ENCODE measurements at places on chromosomes 5 and 9.

DNA sequence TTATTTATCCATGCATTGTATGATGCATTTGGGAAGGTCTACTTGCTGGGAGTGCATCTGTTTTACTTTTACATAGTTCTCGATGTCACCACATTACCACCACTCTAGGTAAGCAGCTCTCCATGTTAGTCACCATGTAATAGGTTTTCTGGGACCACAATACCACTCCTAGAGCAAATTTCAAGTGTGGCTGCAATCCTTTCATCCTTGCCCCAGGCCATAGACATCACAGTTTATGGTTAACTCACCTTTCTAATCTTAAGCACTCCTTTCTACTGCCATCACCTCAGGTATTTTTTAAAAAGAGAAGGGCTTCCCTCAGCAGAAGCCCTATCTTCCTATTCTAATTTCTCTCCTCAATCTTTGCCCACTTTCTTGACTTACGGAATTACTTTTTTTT lies 354.1 kb downstream of the PLK2 start:
- no peaks in the 10 kb centered on the region for H3K4me1 ChIP-seq
- no peak overlapping the region for H3K27ac ChIP-seq
- no peak for DNase-seq
- H3K27me3 ChIP-seq: no peaks in the 10 kb centered on the region
- no peak overlapping the region for H3K4me3 ChIP-seq

DNA sequence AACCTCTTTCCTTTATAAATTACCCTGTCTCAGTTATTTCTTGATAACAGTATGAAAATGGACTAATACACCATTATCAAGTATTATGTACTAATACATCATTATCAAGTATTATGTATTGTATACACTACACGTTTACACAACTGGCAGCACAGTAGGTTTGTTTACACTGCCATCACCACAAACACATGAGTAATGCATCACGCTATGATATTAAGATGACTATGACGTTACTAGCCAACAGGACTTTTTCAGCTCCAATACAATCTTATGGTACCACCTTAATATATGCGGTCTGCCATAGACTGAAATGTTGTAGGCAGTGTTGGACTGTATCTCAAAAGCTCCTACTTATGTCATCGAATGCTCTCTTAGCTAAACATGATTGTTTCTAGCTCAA lies 28.2 kb downstream of the PRELID2 start:
- no peaks in the 10 kb centered on the region for H3K36me3 ChIP-seq
- no peaks in the 10 kb centered on the region for H3K4me1 ChIP-seq
- H3K27ac ChIP-seq: no peak overlapping the region
- H3K27me3 ChIP-seq: no peaks in the 10 kb centered on the region

DNA sequence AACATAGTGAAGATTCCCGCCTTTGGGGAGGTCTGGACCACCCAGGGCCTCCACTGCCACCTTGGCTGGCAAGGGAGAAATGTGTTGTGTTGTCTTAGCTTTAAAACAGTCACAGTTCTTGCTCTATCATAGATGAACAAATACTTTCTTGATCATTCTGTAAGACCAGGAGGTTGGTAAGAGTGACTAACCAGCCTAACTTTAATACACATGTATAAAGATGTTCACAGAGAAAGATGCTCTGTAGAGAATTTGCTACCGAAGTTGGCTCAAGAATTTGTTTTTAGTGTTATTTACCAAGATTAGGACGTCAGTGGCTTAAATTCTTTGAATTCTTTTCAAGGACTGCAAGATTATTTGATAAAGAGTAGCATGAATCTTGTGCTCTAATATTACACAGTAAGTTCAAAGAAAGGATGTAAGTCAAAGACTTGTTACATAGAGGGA lies 28.4 kb downstream of the GLRX start:
- H3K27me3 ChIP-seq: no peaks in the 10 kb centered on the region
- no peak overlapping the region for H3K27ac ChIP-seq
- H3K4me1 ChIP-seq: no peaks in the 10 kb centered on the region
- no peak overlapping the region for H3K4me3 ChIP-seq
- peaks cover 40% of the 10 kb centered on the region for H3K36me3 ChIP-seq

DNA sequence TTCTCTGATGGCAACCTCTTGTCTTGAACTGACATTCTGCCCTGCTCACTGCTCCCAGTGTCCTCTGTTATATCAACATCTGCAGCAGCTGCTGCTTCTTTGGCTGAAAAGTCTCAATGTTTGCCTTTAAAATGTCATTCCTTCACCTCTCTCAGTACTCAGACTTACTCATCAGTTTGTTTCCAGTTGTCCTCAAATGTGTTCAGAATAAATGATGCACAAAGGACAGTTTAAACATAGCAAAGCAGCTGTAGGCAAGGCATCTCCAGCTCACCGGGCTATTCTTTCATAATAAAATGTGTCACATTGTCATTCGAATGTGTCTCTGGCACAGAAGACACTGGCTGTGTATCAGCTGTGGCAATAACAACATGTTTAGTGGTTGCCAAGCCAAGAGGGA lies 590.9 kb upstream of the ZNF608 start:
- H3K4me3 ChIP-seq: no peak overlapping the region
- no peaks in the 10 kb centered on the region for H3K36me3 ChIP-seq
- no peak overlapping the region for H3K27ac ChIP-seq
- DNase-seq: no peak
- peaks cover 2% of the 10 kb centered on the region for H3K4me1 ChIP-seq

GRCh38 chr5:145723516-145723915 lies 111.6 kb downstream of the PRELID2 start:
- no peaks in the 10 kb centered on the region for H3K27me3 ChIP-seq
- H3K36me3 ChIP-seq: no peaks in the 10 kb centered on the region
- H3K4me1 ChIP-seq: no peaks in the 10 kb centered on the region
- no peak overlapping the region for H3K27ac ChIP-seq

DNA sequence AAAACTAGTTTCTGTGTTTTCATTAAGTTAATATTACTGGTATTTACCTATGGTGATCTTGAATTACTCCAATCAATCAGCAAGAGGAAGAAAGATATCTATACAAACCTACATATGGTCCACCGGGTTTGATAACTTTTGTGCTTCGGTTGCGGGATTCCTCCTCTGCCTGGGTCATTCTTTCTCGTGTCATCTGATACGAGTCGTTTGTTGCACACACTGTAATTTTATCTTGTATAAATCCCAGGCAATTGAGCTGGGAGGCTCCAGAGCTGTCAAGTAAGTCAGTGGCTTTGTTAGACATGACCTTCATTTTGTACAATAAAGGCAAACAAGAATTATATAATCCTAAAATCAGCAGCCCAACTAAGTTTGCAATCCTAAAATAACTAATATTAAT lies 48.0 kb downstream of the ELL2 start:
- DNase-seq: no peak
- no peak overlapping the region for H3K4me3 ChIP-seq
- no peaks in the 10 kb centered on the region for H3K36me3 ChIP-seq
- H3K4me1 ChIP-seq: peaks cover 27% of the 10 kb centered on the region
- H3K27me3 ChIP-seq: no peaks in the 10 kb centered on the region
- no peak overlapping the region for H3K27ac ChIP-seq

- peak overlapping the region; percentile 98 for H3K4me3 ChIP-seq
- H3K27me3 ChIP-seq: no peaks in the 10 kb centered on the region
- peaks cover 27% of the 10 kb centered on the region for H3K4me1 ChIP-seq
- peak; percentile 18 for DNase-seq
- H3K27ac ChIP-seq: peak overlapping the region; percentile 84
Measured at GRCh38 chr9:95505717-95506427, 10.9 kb downstream of the PTCH1 start.

GRCh38 chr9:129285382-129285781 lies 107.3 kb upstream of the IER5L start:
- no peaks in the 10 kb centered on the region for H3K4me1 ChIP-seq
- DNase-seq: no peak
- no peak overlapping the region for H3K27ac ChIP-seq
- H3K36me3 ChIP-seq: no peaks in the 10 kb centered on the region
- H3K4me3 ChIP-seq: no peak overlapping the region
- H3K27me3 ChIP-seq: no peaks in the 10 kb centered on the region

DNA sequence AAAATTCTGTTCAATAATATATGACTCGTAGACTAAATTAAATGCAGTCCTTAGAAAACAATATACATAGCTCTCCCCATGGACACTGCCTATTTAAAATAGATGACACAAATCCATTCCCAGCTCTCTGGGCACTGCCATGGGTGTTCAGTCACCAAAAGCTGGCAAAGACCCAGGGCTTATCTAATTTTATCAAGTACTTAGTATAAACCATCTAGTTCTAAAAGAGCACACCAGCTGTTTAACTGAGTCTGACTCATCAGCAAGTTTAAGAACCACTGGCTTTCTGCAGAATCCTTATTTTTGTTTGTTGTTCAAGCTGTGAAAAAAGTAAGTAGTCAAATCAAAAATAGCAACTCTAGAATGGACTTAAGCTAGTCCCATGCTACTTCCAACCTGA lies 107.6 kb downstream of the PLPP1 start:
- no peaks in the 10 kb centered on the region for H3K27me3 ChIP-seq
- H3K36me3 ChIP-seq: no peaks in the 10 kb centered on the region
- peaks cover 52% of the 10 kb centered on the region for H3K4me1 ChIP-seq
- DNase-seq: peak; percentile 90
- peak overlapping the region; percentile 76 for H3K27ac ChIP-seq

DNA sequence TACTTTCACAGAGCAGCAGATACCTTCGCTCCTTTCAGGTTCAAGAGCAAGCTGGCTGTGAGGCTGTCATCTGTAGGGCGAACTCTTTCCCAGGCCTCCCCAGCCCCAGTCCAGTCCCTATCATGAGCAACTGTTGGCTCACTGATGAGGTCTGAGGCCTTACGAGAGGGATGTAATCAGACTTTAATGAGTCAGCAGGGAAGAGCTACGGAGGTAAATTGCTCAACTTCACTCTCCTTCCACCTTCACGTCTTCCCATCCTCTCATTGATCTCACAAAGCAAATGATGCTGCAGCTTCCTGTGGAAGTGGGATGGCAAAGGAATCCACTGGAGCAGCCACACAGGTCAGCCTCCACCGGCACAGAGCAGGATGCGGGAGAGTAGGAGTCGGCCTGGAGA lies 130.7 kb upstream of the TBCA start:
- no peak overlapping the region for H3K4me3 ChIP-seq
- H3K36me3 ChIP-seq: no peaks in the 10 kb centered on the region
- no peak overlapping the region for H3K27ac ChIP-seq
- peaks cover under 1% of the 10 kb centered on the region for H3K27me3 ChIP-seq
- no peaks in the 10 kb centered on the region for H3K4me1 ChIP-seq

DNA sequence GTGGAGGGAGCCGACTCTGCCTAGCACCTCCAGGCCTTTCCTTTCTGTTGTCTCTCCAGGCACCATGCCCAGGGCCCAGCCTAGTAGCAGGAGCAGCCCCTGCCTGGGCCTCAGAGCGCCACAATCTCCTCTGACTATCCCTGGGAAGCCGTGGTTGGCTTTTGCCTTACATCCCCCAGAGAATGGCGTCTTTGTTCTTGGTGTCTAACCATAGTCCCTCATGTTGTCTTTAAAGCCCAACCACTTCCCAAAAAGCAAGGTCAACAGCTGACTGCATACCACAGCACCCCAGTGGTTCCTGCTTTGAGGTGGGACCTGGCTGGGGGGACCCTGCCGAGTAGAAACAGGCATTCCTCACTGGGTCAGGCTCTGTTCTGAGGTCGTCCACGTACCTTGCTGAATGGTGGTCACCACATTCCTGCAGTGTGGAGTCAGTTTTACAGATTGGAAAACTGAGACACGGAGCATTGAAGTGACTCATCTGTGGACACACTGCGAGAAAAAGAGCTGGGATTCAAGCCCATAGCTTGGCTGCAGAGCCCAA lies 13.7 kb upstream of the CERCAM start:
- H3K27ac ChIP-seq: no peak overlapping the region
- no peaks in the 10 kb centered on the region for H3K4me1 ChIP-seq
- no peaks in the 10 kb centered on the region for H3K36me3 ChIP-seq

DNA sequence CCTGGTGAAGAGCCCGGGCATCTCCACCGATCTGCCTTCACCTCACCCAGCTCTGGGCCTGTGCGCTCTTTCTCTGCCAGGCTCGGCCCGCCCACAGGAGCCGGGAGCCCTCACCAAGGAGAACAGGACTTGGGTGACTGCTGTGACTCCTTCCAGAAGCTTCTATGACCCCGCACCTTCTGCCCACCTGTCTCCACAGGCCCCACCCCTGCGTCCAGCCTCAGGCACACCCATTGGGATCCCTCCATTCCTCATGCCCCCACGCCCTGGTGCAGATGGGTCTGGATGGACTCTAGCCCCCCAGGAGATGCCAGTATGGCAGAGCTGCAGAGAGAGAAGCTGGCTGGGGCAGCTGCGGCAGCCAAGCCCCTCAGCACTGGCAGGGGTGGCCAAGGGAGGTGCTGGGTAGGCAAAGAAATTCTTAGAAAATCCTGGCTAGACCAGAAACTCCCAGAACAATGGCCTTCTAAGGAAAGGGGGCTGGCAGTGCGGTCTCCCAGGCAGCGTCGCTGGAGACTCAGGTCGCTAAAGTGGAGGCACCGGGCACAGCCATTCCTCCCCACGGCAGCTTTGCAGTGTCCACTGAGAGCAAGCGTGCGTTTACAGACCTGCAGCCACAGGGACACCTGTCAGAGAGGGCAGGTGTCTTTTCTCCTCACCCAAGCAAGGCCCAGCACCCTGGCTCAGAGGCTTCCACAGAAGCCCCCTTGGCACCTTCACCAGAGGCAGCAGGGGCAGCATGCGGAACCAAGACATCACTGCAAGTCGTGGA lies 17.3 kb downstream of the LPCAT1 start:
- H3K4me1 ChIP-seq: no peaks in the 10 kb centered on the region
- H3K27me3 ChIP-seq: no peaks in the 10 kb centered on the region
- no peak for DNase-seq

- no peaks in the 10 kb centered on the region for H3K27me3 ChIP-seq
- H3K4me1 ChIP-seq: no peaks in the 10 kb centered on the region
- H3K4me3 ChIP-seq: no peak overlapping the region
- no peak overlapping the region for H3K27ac ChIP-seq
- DNase-seq: no peak
Measured at GRCh38 chr5:76689321-76690036, 26.4 kb upstream of the F2R start.

- no peak for DNase-seq
- H3K27ac ChIP-seq: peak overlapping the region; percentile 91
- H3K4me1 ChIP-seq: peaks cover 64% of the 10 kb centered on the region
- H3K36me3 ChIP-seq: no peaks in the 10 kb centered on the region
- no peaks in the 10 kb centered on the region for H3K27me3 ChIP-seq
Measured at GRCh38 chr9:691825-692400, 149.6 kb upstream of the DMRT1 start.

DNA sequence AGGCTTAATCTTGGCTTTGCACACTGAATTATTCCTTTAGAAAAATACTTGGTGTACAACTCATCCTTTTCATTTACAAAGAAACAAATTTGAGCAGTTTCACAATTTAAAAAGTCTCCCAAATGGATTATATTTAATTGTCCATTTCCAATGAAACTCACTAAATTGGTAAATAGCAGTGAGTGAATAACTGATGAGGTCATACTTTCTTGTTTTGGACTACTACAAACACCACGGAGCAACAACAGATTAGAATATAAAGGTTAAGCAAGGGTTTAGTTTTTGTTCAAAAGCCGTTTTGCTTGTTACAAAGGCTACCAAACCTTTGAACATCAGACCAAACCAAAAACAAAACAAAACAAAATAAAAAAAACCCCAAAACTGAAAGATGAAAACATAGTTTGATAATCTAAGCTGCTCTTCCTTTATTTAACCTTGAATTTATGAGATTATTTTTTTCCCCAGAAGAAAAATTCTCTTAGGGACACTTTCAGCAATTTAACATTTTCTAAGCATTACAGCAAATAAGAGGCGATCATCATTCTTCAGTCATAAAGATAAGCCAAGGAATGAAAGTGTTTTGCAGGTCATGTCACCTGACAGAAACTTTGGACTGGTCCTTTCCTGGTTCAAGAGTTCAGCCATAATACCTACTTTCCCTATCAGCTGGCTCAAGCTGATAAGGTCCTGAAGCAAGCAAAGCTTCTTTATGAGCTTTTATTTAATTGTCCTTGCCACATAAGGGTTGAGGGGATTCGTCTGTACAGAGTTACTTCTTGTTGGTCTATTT lies 99.7 kb upstream of the CDKN2B start:
- no peaks in the 10 kb centered on the region for H3K36me3 ChIP-seq
- peaks cover 7% of the 10 kb centered on the region for H3K4me1 ChIP-seq
- no peak overlapping the region for H3K27ac ChIP-seq
- no peak for DNase-seq
- no peaks in the 10 kb centered on the region for H3K27me3 ChIP-seq
- no peak overlapping the region for H3K4me3 ChIP-seq

Measured in gastrocnemius medialis (tissue), 4 donors.